Nasal cavity respiratory epithelium epithelial cell of viscerocranial mucosa (primary cell): ENCODE measurements at places on chromosomes 3 and 15. TPM values are rescaled to one million over a fixed set of nuclear protein-coding genes. Genes with fewer than 3 reads are reported as not detected.

KNG1 gene
- total RNA-seq: not detected in 2 replicates

CRABP1 gene
- total RNA-seq: not detected in 2 replicates

SPATA12 gene
- total RNA-seq: not detected in 2 replicates

SI gene
- not detected in 2 replicates for total RNA-seq

EMC7 gene
- total RNA-seq: 50.2 and 60.1 TPM in 2 replicates

ZIC4 gene
- not detected in 2 replicates for total RNA-seq

HEXA gene
- 55.0 and 70.1 TPM in 2 replicates for total RNA-seq

KLHDC8B gene
- 55.4 and 168 TPM in 2 replicates for total RNA-seq

MOBP gene
- total RNA-seq: not detected in 2 replicates

RARB gene
- under 0.01 and 2.6 TPM in 2 replicates for total RNA-seq

ARGFX gene
- not detected in 2 replicates for total RNA-seq

TRPM1 gene
- total RNA-seq: under 0.01 and 0.68 TPM in 2 replicates

ZKSCAN7 gene
- total RNA-seq: 2.7 and 7.8 TPM in 2 replicates

GOLGA8G gene
- 0.07 TPM in 1 of 2 replicates, not detected in the other for total RNA-seq

TUSC7 gene
- not detected in 2 replicates for total RNA-seq
